ENCODE measurements at places on chromosomes 11 and 22. TPM values are rescaled to one million over a fixed set of nuclear protein-coding genes. Genes with fewer than 3 reads are reported as not detected.

VPREB3 gene
- 0.63 TPM for polyA plus RNA-seq

AP5B1 gene
- polyA plus RNA-seq = 2.9 TPM

TMEM191B gene
- 3.9 TPM for polyA plus RNA-seq

PRR33 gene
- polyA plus RNA-seq = 0.15 TPM

OSM gene
- polyA plus RNA-seq = 0.31 TPM

PDGFB gene
- polyA plus RNA-seq = 16.0 TPM

HARBI1 gene
- 3.0 TPM for polyA plus RNA-seq

OR51B2 gene
- polyA plus RNA-seq = 0.23 TPM

ZBTB44 gene
- polyA plus RNA-seq = 48.6 TPM

FGF4 gene
- not detected for polyA plus RNA-seq

SLN gene
- polyA plus RNA-seq = not detected

MS4A15 gene
- polyA plus RNA-seq = not detected

MMP1 gene
- polyA plus RNA-seq = 4.7 TPM

RIMBP3B gene
- polyA plus RNA-seq = not detected

RIC3 gene
- 2.2 TPM for polyA plus RNA-seq

SNX32 gene
- 4.2 TPM for polyA plus RNA-seq

TMPRSS5 gene
- polyA plus RNA-seq = 1.9 TPM

HTATIP2 gene
- polyA plus RNA-seq = 4.5 TPM

CCDC81 gene
- polyA plus RNA-seq = 4.9 TPM

ADSL gene
- polyA plus RNA-seq = 110 TPM

RABL2B gene
- 55.6 TPM for polyA plus RNA-seq

DAGLA gene
- polyA plus RNA-seq = 3.0 TPM

PNPLA5 gene
- polyA plus RNA-seq = 0.07 TPM

PANX3 gene
- not detected for polyA plus RNA-seq

ALDH3B1 gene
- polyA plus RNA-seq = 14.9 TPM

GUCY1A2 gene
- 24.8 TPM for polyA plus RNA-seq

MUC2 gene
- polyA plus RNA-seq = 0.03 TPM

MYBPC3 gene
- not detected for polyA plus RNA-seq

CENPM gene
- 17.4 TPM for polyA plus RNA-seq

FKBP2 gene
- polyA plus RNA-seq = 80.8 TPM

PAMR1 gene
- polyA plus RNA-seq = 8.2 TPM

MAJIN gene
- polyA plus RNA-seq = not detected

MOGAT2 gene
- polyA plus RNA-seq = not detected

KCNJ1 gene
- 0.09 TPM for polyA plus RNA-seq

PRODH gene
- 47.0 TPM for polyA plus RNA-seq

ELF5 gene
- polyA plus RNA-seq = 40.5 TPM

CD6 gene
- 0.95 TPM for polyA plus RNA-seq

PGM2L1 gene
- polyA plus RNA-seq = 6.1 TPM

AMOTL1 gene
- polyA plus RNA-seq = 52.6 TPM

NPAS4 gene
- 0.18 TPM for polyA plus RNA-seq

APOA4 gene
- polyA plus RNA-seq = not detected

C11orf52 gene
- polyA plus RNA-seq = 8.8 TPM

CYP2D6 gene
- 5.5 TPM for polyA plus RNA-seq

SPDYC gene
- not detected for polyA plus RNA-seq
